ENCODE measurements at places on chromosomes 12 and 14.
A peak's percentile ranks its signal among the peaks of the same experiment; 100 is the strongest.

DNA sequence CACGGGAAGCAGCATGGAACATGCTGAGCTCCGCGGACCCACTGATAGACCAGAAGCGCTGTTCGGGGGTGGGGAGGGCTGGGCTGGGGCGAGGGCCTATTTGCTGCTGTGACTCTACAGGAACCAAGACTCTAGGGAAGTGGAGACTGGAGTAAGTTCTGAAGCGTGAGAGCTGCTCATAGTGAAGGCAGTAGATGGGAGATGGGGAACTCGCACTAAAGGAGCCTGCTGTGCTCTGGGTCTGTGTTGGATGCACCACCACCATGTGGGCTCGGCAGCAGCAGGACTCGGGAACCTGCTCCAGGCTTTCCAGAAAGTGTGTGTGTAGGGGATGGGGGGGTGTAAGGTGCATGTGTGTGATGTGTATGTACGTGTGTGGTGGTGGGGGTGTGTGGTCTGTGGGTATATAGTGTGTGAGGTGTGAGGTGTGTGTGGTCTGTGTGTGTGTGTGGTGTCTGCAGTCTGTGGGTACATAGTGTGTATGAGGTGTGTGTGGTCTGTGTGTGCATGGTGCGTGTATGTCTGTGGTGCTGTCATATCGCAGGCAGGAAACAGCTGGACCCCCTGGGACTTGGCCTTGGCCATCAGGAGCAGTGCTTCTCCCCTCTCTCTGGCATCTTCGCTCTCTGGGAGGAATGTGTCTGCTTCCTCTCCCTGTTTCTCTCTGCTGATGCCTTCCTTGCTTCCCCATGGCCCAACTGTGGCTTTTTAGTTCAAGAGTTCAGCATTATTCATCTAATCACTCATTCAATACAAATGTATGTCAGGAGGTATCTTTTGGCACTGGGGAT lies 378.9 kb downstream of the FUT8 start:
- DNase-seq: peak; percentile 6

- DNase-seq: no peak
These were observed 2.1 kb upstream of the AKAP5 start for GRCh38 chr14:64463195-64463594.

- DNase-seq: no peak
These were observed 60.0 kb downstream of the BTG1 start for GRCh38 chr12:92085736-92086040.

DNA sequence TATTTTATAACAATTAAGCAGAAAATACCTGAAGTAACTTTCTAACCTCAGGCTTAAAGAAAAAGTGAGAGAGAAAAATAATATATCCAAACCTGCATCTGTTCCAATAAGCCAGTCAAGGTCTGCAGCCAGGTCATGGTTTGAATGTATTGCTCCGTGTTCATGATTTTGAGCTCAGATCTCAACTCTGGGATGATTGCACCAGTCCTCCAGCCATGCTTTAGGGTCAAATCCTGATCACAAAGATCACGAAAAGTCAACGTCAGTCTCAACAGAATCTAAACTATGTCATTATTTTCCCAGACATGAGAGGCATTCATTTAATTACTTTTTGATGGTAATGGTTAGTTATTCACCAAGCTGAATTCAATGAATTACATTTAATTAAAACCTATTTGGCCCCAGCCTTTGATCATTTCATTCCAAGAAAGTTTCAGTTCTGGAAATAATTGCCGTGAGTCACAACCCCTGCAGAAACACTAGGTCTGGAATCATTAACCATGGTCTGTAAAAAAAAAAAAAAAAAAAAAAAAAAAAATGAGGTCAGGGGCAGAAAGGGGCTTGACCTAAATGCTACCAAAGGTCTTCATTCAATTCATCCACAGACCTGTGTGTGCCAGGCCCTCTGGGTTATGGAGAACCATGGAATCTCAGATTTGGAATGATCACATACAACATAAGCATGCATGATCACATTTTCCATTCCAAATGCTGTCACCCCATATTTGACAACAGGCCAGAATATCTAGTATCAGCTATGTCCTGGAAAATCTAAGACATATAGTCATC lies 55.6 kb downstream of the NT5DC3 start:
- DNase-seq: no peak

- no peak for DNase-seq
These were observed 13.7 kb downstream of the RMST start for GRCh38 chr12:97476255-97476654.

- DNase-seq: no peak
These were observed 8.0 kb upstream of the OR5AU1 start for GRCh38 chr14:21163871-21164291.

DNA sequence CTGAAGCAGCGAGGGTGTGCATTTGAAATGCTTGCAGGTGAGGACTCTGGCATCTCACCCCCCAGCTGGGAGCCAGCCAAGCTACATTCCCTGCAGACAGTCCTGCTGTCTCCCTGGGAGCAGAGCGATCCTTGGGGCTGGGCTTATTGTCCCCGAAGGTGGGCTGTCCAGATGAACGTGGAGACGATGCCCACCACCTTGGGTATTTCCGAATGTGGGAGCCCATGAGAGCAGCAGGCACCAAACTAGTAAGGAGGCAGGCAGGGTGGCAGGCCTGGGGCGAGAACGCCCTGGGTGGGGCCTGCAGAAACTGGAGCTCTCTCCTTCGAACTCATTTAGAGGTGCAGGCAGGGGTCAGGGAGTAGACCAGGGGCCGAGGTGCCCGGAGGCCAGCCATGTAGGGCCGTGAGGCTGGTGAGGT lies 18.5 kb downstream of the ZBTB42 start:
- DNase-seq: no peak

DNA sequence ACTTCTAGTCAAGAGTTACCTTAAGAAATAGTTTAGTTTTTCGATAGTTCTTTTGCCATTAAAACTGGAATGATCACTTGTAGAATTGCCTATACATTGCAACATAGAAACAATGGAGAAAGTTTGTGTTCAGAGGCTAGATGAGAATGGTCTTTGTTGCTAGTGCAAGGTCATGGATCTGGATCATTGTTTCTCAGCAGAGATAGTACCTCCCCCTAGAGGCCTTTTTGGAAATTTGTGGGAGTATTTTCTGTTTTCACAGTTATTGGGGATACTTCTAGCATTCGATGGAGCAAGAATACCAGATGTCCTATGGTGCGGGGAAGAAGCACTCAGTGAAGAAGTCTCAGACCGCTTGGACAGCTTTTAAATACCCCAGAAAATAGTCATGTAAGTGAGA lies 138.8 kb upstream of the HMGA2 start:
- DNase-seq: peak; percentile 60

DNA sequence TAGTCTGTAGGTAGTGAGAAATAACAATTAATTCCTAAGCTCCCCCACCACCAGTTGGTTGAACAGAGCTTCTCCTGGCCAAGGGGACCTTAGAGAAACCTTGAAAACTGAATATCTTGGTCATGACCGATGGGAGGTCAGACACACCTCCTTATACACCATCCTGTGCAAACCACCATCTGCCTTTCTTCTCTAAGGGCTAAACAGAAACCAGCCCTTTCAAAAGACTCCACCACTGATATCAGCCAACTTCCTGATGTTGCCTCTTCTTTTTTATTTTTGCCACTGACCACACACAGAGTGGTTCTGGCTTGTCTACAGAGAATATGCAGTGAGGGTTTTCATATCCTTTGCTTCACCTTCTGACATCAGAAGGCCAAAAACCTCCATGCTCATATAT lies 977.7 kb upstream of the SEL1L start:
- DNase-seq: no peak

DNA sequence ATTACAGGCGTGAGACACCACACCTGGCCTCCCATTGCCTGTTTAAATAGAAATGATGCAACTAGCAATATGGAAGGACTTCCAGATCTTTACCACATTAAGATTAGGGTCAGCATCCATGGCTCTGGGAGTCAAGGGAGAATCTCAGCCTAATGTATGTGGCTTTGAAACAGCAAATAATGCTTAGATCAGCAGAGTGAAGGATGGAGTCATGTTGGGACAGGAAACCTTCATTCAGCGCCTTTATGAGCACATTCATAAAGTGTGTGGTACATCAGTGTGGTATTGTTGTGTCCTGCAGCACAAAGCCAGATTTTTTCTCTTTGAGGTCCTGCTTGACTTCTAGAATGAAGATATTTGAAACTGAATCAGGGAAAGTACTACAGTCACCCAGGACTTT lies 15.3 kb upstream of the SPSB2 start:
- DNase-seq: no peak

- no peak for DNase-seq
These were observed 15.9 kb upstream of the CCER1 start for GRCh38 chr12:90970911-90971310.

Measured in SJCRH30 (cell line).